Motor neuron (in vitro differentiated cells): ENCODE measurements at places on chromosomes 16 and 17.

- ATAC-seq = peak; percentile 11
Observed at GRCh38 chr17:42695500-42695899, 13.2 kb downstream of the CNTNAP1 start.

- no peak for ATAC-seq
Observed at GRCh38 chr17:42016411-42016831, 818 bp downstream of the DNAJC7 start.

DNA sequence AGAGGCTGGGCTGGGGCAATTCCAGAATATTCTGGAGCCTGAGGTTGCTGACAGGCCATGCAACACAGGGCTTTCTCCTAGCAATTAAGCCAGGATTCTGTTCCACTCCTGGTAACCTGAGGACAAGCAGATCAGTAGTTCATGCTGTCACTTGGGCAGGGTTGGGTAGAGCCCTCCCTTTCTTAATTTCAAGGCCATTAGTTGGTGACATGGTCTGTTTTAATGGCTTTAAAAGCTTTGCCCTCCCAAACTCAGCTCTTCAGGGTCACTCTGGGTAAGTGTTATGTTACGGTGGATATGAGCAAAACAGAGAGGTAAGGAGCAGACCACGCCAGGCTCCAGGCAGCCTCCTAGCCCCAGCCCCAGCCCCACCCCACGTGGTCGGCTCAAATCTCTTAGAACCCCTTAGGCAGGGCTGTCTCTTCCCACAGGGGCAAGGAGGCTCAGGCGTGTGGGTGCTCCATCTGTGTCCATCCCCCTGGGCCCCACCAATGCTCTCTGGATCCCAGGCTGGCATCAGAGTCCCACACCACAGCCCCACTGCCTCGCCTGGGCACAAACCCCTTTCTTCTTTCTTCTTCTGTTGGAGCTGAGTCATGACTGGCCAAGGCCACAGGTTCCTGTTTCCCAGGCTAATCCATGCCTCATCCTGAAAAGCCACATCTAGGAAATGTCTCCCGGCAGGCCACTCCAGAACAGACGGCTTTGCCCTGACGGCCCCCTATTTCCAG lies 27.5 kb downstream of the CEP295NL start:
- peak; percentile 51 for ATAC-seq

GRCh38 chr16:69089091-69089910 lies 16.2 kb upstream of the HAS3 start:
- ATAC-seq = no peak

DNA sequence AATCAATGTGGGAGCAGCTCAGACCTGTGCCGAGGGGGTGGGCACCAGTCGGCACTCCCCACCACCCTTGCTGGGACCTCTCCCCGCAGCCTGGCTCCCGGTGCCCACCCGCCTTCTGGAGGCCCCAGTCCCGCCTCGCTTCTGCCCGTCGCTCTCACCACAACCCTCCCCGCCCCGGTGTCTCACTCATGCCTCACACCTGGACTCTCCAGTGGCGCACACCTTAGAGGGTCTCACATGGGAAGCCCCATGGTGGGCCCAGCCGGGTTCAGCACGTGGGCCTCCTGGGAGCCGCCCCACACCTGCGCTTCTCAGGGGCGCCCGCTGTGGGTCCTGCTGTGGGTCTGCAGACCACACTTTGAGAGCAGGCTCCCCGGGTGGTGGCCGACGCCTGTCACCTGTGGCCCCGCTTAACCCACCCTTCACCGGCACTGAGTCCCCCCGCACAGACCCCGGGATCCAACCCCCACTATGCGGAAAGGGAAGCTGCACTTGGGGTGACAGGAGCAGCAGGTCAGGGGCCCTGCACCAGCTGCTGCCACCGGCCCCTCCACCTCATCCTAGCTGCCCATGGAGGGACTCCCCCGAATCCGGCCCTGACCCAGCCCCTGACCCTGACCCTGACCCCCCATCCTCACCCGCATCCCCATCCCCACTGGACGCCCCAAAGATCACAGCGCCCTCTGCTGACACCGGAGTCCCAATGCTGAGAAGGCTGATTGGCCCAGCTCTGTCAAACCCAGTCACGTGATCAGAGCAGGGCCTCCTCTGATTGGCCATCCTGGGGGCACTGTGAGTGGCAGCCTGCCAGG lies 27.4 kb upstream of the SLC38A10 start:
- ATAC-seq = peak; percentile 19
